ENCODE measurements at places on chromosomes 2 and 18.

DNA sequence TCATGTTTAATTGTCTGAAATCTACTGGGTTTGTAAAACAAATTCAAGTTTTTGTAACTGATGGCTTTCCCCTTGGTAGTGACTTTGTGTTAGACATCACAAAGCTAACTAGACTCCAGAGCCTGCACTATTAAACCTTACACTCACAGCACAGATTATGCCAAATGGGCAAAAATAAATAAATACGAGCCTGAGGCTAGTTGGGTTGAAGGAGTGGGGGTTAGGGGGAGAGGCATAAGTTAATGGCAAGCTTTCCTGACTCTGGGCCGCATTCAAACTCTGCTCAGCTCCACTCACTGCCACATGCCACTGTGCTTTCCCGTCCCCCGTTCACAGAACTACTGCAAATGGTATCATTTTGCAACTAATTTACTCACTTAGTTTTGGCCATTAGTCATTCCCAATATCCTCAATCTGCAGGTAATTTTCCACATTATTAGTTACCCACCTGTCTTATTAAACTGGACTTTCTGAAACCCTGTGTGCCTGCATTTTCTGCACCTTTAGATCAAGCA is 1079.9 kb upstream of the PIK3C3 start:
- no peak for DNase-seq

GRCh38 chr2:202099515-202099914 is 26.5 kb downstream of the KIAA2012 start:
- no peak for DNase-seq

- no peak for DNase-seq
Measured at GRCh38 chr2:127893494-127893893, 7.7 kb upstream of the AMMECR1L start.

GRCh38 chr18:36365836-36366775 is 68.6 kb downstream of the FHOD3 start:
- no peak for DNase-seq

DNA sequence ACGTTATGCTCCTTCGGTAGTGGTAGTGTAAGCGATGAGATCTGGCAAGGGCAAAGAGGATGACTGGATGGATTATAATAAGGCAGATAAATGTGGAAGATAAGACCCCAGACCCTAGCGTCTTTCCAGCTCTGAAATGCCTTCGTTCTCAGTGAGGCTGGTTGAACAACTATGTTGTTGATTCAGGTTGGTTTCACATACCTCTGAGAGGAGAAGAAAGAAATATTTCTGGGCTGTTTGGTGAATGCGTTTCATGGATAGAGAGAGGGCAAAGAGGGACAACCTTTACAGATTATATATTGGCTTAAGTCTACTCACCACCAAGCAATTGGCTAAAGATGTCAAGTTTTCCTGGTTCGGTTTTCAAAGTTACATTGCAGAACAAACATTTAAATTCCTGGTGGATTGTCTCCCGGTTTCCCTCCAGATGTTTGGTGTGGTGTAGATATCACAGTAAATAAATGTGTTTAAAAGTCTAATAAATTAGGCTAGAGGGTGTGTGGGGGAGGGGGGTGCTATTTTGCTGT is 190.1 kb upstream of the GLI2 start:
- no peak for DNase-seq

DNA sequence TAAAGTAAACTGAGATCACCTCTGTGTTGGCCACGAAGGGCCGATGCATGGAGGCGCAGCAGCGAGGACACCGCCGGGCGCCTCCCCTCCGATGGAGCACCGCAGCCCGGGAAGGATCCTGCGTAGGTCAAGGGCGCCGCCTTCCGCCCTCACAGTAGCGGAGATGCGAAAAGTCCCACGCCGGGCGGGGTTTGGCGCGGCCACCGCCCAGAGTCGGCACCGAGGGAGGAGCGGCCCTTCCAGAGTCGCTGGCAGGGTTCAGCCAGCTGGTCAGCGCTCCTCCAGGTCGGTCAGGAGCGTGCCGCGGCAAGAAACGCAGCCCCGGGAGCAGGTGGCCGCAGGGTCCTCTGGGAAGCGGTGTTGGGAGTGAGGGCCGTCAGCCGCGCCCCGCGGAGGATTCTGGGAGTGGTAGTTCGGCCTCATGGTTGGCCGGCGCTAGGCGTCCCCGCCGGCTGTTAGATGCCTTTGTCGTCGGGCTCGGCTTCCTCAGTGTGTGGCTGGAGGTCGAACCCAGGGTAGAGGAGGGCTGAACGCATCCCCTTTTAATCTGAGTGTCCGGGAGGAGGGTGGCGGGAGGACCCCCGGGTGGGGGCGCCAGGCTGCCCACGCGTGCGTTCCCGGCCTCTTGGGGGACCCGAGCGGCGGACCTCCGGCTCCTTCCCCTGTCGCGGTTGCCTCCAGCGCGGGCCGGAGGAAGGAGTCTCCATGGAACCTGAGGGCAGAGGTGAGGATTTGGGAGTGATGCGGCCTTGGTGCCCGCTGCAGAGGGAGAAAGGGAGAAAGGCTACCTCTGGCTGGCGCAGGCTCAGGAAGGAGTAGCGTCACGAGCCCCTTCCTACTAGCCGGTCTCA is at the start of gene ZNF892:
Gene ZNF892, plus strand, starts transcription at position 411 of the 851 bp plus-strand sequence. Its CDS starts 295 bp downstream, at position 706.
- DNase-seq: peak; percentile 61

DNA sequence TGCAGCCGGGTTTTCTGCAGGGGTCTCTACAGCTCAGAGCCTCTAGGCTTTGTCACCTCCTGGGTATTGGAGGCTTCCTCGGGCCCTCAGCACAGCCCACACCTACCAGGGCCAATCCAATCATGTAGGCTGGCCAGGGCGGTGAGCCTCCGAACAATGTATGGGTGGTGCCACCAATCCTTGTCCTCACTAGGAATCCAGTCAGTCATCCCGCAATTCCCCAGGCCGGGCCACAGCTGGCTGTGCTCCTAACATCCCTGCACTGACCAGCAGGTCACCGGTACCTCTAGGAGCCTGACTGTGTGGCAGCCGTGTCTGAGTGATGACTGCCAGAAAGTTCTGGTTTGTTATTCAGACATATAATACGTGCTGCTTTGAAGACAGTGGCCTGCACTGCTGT is 129.4 kb downstream of the SH3RF3 start:
- DNase-seq: no peak

- DNase-seq: no peak
Measured at GRCh38 chr2:215536510-215536909, 100.6 kb upstream of the FN1 start.

DNA sequence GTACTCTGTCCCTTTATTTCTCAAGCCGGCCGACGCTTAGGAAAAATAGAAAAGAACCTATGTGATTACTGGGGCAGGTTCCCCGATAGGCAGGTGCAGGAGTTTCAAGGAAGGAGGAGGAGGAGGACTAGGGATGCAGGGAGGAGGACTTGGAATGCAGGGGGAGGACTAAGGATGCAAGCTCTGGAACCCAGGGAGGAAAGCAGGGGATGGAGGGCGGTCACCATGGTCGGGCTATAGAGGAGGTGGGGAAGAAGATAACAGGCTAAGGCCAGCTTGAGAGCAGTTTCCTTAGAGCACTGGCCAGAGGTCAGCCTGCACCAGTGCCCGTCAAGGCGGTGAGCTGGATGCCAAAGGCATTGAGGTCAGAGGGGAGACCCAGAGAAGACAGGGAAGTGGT is 18.7 kb upstream of the B3GNT7 start:
- no peak for DNase-seq

- DNase-seq: no peak
Measured at GRCh38 chr2:43165378-43166069, 60.9 kb downstream of the ZFP36L2 start.

DNA sequence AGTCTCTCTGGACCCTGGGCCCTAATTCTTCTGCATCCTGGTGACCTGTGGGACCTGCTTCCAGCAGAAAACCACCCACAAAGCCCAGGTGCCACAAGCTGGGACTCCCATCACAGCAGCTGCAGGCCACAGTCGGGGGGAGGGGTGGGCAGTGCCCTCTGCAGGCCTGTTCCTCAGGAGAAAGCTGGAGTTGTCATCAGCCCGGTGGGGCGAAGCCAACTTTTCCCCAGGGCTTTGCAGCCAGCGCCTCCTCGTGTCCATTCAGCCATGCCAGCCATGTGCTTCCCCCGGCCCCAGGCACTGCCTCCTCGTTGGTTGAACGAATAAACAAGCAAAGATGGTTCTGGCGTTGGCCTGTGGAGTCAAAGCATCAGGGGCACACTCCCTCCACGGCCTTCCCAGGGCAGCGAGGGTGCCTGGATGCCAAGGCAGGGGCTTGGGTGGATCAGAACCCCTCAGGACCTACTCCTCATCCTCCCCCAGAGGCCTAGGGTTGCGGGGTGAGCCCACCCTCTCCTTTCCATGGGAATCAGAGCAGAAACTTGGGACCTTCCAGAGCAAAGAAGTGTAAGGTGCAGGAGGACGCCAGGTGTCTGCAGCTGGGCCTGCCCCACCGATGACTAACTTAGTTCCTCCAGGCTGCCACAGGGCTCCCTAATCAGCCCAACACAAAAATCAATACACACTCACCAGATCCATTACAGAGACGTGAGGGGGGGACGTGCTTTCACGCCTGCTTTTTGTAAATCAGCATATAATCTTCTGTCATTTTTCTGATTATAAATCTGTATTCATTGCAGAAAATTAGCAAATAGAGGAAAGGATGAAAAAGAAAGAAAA is 75.7 kb upstream of the RAB6C start:
- DNase-seq: no peak

DNA sequence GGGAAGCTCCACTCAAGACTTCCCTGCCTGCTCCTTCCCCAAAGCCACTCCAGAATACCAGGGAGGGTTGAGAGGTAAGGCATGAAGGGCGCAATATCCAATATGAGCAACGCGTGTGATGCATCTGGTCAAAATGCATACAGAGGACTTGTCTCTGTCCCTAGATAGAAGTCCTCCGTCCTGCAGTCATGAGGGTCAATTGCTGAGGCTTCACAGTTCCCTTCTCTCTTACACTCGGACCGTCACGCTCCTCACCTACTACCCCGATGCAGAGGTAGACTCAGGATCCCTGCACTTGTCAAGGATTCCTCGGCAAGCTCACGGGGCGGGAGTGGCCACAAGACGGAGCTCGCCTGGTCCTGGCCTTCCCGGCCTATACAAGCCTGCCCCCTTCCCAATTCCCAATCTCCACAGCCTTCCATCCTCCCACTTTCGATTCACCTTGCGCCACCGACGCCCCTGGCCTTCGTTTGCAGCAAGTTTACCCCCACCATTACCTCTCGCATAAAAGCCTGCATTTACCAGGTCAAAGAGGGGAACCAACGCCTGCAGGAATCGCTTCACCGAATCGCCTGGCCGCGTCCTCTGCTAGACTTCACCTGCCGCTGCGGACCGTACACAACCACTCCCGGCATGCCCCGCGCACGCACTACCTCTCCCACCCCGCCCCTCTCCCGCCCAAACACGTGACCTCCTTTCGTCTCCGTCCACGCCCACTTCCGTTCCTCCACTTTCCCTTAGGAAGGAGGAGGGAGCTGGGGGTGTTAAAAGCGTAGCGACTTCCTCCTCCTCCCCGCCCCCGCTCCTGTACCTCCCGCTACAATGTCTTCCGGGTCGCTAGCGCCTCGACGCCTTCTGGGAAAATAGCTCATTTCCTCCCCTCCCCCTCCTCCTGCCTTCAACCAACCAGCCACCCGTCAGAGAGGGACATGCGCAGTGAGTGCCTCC is at the start of gene ORC4:
Gene ORC4, minus strand, starts transcription at position 627 of the 948 bp plus-strand sequence. CDS start 44,779 bp downstream, outside the sequence.
- peak; percentile 95 for DNase-seq

GRCh38 chr2:217313386-217313785 is 453.5 kb upstream of the TNP1 start:
- no peak for DNase-seq

DNA sequence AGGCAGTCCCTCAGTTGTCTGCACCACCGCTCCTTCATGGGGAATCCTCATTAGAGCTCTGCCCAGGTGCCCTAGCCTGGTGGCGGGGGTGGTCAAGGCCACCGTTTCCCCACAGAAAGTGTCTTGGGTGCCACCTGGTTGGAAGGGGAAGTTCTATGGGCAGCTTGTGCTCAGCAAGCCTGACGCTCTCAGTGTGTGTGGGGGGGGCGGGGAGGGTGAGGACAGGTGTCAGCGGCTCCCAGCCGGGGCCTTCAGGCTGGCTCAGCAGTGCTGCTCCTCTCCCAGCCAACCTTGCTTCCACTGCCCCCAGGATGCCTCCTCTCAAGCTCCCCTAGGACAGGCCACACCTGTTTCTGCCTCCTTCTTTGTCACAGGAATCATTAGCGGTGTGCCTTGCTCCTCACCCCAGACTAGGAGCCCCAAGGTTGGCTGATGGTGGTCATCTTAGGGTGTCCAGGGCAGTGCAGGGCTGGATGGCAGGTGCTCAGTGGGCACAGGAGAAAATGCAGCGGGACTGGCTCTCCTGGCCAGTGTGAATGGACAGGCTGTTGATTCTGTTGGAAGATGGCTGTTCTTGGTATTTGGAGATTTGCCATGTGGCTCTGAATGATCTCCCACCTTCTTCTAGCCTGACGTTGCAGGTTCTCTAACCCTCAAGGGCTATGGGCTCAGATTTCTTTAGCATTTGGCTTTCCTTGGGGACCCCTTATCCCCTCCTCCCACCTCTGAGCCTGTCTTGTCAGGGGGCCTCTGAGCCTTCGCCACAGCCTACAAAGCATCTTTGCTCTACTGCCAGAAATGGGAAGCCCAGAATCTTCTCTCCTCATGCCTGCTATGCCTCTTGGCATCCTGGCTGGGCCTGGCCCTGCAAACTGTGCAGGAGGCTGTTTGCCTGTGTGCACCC is 185.8 kb upstream of the HS6ST1 start:
- DNase-seq: no peak

GRCh38 chr2:168145426-168146310 is 101.7 kb downstream of the STK39 start:
- no peak for DNase-seq

GRCh38 chr18:74342416-74343043 is 26.9 kb downstream of the C18orf63 start:
- no peak for DNase-seq

- DNase-seq: no peak
Measured at GRCh38 chr2:145020694-145021093, 500.8 kb upstream of the ZEB2 start.

DNA sequence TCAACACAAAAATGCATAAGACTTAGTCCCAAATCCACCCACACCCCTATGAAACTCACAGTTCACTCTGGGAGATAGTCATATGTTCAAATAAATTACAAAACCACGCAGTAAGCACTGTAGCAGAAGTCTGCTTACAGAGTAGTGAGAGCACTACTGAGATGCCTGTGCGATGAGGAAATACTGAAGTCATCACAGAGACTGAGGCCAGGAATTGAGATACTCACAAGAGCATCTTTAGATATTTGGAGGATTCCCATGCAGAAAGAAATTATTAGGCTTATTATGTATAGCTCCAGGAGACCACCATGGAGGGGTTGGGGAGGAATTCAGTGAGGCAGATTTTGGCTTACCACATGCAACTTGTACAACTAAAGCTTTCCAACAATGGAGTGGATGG is 82.3 kb downstream of the ANTXR1 start:
- no peak for DNase-seq
